Activated T-helper 1 cell treated with anti-CD3 and anti-CD28 coated beads, Interleukin-2, amount 50 U/mL, for 16 hours (primary cell): ENCODE measurements at places on chromosomes 4 and X.

GRCh38 chr4:40003986-40004385, 26.3 kb upstream of the PDS5A start:
- no peak for DNase-seq

DNA sequence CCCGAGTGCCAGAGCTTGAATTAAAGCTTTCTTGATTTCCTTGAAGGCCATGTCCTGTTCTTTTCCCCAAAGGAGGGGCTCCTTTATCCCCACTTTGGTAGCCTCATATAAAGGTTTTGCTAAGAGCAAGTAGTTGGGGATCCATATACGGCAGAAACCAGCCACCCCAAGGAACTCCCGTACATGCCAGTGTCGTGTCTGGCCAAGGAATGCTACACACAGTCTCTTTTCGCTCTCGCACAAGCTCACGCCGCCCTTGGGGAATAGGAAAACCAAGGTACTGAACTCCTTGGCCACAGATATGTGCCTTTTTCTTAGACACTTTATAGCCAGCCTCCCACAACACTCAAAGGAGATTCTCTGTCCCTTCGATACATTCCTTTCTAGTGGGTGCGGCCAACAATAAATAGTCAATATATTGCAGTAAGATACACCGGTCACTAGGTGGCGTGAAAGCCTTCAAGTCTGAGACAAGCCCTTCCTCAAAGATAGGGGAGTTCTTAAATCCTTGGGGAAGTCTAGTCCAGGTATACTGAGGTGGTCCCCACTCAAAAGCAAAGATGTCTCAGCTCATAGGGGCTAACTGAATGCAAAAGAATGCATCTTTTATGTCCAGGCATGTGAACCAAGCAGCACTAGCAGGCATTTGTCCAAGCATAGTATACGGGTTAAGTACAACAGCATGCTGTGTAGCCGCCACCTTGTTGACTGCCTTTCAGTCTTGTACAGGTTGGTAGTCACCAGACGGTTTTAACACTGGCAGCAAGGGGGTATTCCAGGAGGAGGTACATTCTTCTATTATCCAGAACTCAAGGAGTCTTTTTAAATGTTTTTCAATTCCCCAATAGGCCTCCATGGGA, 57.8 kb upstream of the XAGE1B start:
- DNase-seq: no peak

DNA sequence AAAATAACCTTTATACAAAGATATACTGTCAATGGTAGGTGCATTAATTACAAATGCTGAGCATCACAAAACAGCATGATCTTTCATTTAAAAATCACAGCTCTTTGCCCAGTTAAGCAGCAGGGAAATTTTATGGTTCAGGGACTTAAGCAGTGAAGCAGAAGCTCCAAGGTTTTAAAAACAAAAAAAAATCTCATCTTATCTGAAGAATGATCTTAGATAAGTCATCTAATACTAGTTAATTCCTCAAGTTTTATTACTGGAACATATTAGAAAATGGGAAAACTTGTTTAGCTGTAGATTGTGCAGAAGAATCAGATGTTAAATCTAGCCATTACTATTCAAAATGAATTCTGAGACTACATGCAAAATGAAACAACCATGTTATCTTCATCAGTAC, 289.9 kb downstream of the GASK1B start:
- DNase-seq: no peak

- DNase-seq: no peak
Measured at GRCh38 chr4:2619459-2619858, 83.0 kb downstream of the FAM193A start.

- no peak for DNase-seq
Measured at GRCh38 chr4:81687471-81687870, 215.8 kb upstream of the RASGEF1B start.

- DNase-seq: no peak
Measured at GRCh38 chrX:108699368-108699767, 37.0 kb downstream of the IRS4 start.

DNA sequence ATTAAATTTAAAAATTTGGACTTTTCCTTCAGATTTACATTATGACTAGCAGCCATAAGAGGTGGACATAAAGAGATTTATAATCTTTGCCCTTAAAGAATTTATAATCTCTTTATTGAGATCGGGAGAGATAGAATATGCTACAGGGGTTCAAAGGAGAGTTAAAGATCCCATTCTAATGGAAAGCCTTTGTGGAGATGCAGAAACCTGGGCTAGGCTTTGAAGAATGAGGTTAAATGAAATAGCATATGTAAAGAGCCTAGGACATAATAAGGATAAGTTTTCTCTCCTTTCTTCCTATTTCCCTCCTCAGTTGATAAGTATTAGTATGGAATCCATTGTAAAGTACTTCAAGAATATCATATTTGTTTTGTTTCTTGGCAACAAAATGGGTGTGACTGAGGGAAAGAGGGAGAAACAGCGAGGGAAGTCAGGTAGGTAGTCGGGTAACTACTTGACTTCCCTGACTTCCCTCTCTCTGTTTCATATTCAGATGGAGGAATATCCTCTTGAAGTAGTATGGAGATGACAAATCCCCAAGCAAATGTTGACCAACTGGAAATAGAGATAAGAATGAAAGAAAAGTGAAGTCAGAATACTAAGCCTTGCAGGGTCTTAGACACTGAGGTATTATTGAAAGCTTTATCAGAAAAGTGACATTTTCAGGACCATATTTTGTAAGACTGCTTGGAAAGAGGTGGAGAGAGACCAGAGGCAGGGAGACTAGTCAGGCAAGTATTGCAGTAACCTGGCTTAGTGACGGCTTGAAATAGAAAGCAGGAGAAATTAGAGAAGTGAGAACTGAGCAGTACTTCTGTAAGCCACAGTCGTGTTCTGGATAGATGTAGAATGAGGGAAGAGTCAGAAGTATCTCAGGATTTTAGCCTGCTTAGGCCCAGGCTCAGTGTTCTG, 82.9 kb downstream of the PDLIM5 start:
- no peak for DNase-seq

GRCh38 chr4:126475730-126476129, 1157.0 kb upstream of the INTU start:
- no peak for DNase-seq

- DNase-seq: no peak
Measured at GRCh38 chr4:43332052-43332425, 439.5 kb downstream of the GRXCR1 start.

DNA sequence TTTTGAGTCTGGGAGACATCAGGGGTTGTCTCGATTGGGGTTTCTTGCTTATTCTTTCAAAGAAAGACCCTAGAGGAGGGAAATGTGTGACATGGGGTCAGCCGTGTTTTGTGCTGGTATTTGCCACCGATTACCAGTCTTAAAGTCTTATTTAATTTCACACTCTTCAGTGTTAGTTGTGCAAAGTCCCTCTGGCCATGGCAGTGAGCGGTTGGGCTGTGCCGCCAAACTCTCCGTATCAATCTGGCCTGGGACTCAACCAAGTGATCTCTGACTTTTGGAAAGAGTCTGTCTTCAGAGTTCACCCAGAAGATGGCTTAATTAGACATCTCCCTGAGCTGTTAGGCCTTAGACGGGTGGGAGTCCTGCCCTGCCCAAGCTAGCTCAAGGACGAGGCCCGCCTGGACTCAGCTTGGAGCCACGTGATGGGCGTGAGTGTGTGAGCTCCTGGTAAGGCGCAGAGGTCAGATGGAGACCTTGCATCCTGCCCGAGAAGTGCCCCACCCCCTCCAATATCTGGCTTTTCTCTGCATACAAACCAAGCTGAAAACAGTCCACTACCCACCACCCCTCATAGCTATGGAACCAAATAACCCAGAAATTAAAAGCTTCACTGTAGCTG, 3.8 kb upstream of the PITX2 start:
- no peak for DNase-seq

- no peak for DNase-seq
Measured at GRCh38 chr4:533318-534100, 34.5 kb downstream of the PIGG start.

DNA sequence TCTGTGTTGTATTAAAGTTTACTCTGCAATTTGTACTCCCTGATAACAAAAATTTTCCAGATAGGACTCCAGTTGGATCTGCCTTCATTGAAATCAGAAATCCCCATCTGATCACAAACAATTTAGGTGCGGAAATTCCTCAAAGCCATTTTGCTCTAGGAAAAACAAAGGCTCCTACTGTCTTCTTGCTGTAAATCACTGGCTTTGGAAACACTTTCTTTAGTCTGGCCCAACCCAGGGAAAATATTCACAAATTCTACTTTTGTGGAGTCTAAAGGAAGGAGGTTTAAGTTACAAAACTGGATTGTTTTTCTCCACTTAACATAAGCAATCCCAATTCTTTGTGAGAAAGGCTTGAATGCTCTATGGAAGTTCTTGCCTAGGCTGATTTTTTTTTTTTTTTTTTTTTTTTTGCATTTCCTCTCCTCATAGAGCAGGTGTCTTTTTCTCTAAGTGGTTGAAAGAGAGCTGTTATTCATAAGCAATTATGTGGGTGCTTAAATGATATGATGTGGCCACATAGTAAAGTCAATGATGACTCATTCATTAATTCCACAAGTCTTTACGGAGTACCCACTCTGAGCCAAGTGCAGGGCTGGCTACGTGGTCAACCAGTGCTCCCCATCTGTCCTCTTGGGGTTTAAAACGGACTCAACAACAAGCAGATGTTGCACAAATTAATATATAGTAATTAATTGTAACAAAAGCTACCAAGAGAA, 261.4 kb downstream of the LDB2 start:
- DNase-seq: no peak
